Stomach (tissue), 19 donors: ENCODE measurements at places on chromosomes 2 and 18. TPM values are rescaled to one million over a fixed set of nuclear protein-coding genes. Genes with fewer than 3 reads are reported as not detected.

- DNase-seq: peak; percentile 62
Measured at GRCh38 chr2:86790676-86791572, at the start of gene CD8A. Gene CD8A (minus strand): TSS chr2:86790913. CDS start chr2:86790825, 88 bp downstream.

- DNase-seq: peak; percentile 27
Measured at GRCh38 chr2:211900000-211900399, 638.6 kb downstream of the ERBB4 start.

DNA sequence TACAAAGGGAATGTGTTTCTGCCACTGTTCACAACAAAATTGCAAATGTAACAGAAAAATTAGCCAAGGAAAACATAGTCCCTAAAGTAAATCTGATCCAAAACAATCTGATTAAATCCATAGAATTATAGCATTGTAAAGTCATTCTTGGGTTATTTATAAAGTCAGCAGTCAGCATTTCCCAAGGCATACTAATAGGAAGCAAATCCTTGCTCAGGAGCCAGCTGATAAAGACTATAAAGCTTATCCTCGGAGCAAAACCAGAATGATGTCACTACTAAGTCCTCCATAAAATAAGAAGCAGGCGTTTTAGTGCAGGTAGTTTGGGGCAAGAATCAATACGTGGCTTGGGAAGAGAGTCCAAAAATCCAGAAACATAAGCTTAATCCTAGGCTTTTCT lies 67.3 kb upstream of the CSRNP3 start:
- no peak for DNase-seq

DNA sequence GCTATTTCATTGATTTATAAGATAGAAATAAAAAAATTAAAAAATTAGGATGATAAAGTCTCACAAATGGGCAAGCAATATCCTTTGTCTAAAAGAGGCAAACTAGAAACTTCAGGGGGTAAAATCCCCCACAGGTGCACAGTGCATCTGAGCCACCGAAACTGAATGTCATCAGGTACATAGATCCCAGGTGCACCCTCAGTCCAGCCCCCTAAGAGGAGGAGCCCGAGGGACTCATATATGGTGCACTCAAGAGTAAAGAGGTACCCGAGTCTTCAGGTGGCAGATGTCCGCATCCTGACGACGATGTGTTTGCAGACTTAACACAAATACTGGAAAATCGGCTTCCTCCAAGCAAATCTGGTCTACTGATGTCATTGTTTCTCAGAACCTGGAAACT lies 11.3 kb downstream of the QPCT start:
- no peak for DNase-seq

The PARD3B gene
- polyA plus RNA-seq: 1.8 TPM

The PIGN gene
- polyA plus RNA-seq: 2.6 TPM

DNA sequence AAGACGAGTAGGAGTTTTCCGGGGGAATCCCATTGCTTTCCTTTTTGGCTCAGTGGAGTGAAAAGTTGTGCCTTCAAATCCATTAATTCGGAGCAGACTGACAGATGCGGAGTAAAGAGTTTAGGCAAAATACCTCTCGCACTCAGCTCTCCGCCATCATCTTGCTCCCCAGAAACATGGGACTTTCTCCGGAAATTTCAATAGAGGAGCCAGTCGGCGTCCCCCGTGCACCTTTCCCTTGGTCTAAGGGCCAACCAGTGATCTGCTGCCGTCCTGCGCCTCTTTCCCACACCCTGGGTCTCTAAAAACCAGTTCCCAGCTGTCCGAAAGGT lies 318 bp downstream of the TYW5 start:
- DNase-seq: no peak

The SP5 gene
- polyA plus RNA-seq: 2.6 TPM

The MC4R gene
- not detected for polyA plus RNA-seq

DNA sequence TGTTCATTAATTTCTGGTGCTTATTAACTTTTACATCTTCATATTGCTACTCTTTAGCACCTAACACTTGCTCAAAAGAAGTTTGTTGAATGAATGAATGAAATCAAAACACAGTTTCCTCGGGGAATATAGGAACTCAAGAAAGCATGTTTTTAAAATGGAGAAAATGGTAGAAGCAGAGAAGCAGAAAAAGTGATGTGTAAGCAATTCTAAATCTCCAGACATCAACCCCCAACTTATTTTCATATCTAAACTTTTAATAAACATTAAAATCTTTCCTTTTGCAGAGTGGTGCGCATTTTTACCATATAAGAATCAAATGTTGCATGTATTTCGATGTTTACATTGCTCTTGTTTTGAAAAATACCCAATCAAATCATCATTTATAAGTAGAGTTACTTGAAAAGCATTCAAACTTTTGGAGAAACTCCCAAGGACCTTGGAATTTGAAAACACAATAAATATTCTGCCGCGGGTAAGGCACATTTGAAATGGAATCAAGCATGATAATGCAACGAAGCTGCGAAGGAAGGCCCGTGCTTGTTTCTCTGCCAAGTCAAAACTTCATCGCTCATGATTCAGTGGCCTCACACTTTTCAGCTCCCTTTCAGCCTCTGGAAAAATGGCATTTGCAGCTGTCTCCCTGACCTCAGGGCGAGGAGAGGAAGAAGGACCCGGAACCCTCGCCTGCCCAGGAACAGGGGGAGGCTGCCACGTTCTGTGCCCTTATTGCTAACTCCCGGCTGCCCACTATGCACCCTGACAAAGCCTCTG lies 26.7 kb upstream of the SMIM21 start:
- peak; percentile 26 for DNase-seq

DNA sequence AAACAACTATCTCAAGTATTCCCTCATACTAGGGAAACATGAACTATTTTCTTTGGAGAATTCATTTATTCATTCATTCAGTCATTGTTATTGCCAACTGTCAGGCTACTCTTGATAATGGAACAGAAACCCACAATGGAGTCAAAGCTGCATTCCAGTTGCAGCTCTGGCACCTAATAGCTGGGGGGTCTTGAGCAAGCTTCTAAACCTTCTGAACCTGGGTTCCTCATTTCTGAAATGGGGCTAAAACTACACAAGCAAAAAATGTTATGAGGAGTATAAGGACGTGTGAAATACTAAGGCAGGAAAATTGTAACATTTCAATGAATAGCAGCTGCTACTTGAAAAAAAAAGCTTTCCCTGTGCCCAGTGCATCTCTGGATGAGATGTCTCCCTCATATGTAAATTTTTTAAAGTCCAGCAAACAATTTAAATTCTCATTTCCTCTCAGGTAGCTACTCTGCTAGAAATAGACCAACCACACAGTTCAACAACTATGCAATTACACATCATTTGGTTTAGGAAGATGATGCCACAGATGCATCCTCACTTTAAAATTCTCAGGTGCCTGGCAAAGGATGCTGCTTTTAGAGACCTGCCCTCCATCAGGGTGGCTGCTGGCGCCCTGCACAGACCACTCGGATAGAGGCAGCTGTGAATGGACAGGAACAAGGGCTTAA lies 38.5 kb downstream of the SPRED2 start:
- no peak for DNase-seq
